ENCODE measurements at places on chromosomes 12 and 14.

DNA sequence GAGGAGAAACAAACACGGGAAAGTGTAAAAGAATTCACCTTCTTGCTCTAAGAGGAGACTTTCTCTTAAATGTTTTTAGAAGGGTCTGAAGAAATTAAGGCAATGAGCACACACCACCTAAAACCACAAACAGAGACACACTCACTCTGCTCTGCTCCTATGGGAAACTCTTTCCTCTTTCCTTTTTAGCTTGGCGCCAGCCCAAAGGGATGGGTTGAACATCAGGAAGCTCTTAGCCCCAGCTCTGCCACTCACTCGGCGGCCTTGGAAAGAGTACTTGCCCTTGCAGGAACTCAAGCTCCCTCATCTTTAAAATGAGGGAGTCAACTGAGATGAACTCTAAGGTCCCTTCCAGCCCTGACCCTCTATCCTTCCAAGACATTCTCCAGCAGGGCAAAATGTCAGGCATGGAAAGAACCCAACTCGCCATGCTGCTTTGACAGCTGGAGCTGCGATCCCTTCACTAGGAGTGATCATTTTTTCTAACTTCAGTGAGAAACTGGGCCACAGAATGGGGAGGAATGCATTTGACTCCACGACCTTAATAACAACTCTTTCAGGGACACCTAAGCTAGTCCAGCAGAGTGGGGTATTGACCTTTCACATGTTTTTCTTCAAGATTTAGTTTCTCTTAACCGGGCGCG lies 980 bp upstream of the RNASE8 start:
- DNase-seq = no peak

- DNase-seq = no peak
Measured at GRCh38 chr14:98592611-98593170, 679.3 kb downstream of the BCL11B start.

GRCh38 chr14:91327250-91327595 lies 82.7 kb upstream of the GPR68 start:
- no peak for DNase-seq

GRCh38 chr14:83300476-83301064 lies 1766.9 kb upstream of the SEL1L start:
- DNase-seq = peak; percentile 26

GRCh38 chr14:58796242-58797009 lies 158.7 kb downstream of the DACT1 start:
- DNase-seq = no peak

GRCh38 chr14:96271421-96271762 lies 15.4 kb downstream of the BDKRB1 start:
- DNase-seq = no peak

DNA sequence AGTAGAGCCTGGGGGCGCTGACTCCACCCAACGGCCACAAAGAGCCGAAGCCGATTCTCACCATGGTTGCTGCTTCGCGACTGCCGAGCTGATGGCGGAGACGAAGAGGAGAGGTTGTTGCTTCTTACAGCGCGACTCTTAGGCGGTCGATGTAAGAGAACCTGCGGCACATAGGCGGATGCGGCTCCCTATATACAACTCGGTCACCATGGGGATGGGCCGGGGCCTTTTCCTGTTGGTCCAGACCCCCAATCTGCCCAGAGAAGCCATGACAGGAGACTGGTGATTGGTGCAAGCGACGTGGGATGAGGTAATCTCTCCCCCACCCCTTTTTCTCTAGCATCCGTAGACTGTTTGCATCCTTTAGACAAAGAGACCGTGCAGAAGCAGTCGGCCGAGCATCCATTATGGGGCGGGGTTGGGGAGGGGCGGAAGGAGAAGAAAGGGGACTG lies at the start of gene TUBA1A:
Gene TUBA1A, minus strand, starts transcription at position 165 of the 452 bp plus-strand sequence. Its CDS starts 101 bp downstream, at position 64.
- DNase-seq = peak; percentile 98

DNA sequence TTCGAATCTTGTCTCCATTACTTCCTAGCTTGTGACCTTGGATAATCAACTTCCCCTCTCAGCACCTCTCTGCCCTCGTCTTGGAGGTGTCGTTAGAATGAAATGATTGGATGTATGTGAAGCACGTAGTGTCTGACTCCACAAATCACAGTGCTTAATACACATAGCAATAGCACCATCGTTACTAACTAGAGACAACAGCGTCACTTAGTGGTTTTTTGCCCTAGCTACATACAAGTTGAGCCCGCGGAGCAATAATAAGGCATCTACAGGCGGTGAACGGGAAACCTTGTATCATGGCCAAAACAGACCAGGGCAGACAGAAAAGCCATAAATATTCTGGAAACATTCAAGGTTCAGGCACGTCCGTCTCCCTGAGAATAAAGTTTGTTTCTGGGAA lies 154.9 kb downstream of the ASCL4 start:
- peak; percentile 47 for DNase-seq

DNA sequence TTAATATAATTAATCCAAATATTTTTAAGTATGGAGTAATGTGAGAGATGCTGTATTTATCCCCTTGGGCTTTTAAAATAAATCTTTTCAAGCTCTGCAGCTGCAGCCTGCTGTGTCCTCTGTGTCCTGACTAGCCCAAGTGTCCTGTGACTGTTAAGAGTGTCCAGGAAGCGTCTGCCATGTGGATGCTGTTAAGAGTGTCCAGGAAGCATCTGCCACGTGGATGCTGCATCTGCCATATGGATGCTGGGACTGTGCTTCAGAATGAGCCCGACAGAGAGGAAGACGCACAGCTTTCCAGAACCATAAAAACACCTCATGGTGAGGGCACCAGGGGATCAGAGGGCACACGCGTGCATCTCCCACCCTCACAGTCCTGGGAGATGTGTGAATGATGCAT lies 307.2 kb downstream of the ADGRD1 start:
- DNase-seq = no peak

- no peak for DNase-seq
Measured at GRCh38 chr14:68819260-68819691, 26.4 kb upstream of the ZFP36L1 start.

- no peak for DNase-seq
Measured at GRCh38 chr12:20808521-20808920, 2.0 kb upstream of the SLCO1B3 start.

DNA sequence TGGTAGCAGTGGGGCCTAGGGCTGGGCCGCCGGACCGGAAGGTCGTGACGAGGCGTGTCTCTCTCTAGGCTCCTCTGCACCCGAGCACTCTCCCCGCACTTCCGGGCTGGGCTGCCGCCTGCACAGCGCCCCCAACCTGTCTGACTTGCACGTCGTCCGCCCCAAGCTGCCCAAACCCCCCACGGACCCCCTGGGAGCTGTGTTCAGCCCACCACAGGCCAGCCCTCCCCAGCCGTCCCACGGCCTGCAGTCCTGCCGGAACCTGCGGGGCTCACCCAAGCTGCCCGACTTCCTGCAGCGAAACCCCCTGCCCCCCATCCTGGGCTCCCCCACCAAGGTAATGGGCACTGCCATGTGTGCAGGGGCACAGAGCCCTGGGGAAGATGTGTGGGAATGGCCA lies 13.3 kb upstream of the PUS1 start:
- DNase-seq = no peak

- DNase-seq = no peak
Measured at GRCh38 chr14:88063811-88064210, 58.9 kb downstream of the GPR65 start.

- DNase-seq = no peak
Measured at GRCh38 chr12:42421844-42422779, 96.1 kb downstream of the PPHLN1 start.

Measured in SHP77 (cell line).